ENCODE measurements at places on chromosomes 5 and 9. TPM values are rescaled to one million over a fixed set of nuclear protein-coding genes. Genes with fewer than 3 reads are reported as not detected.

Gene SOX30
- 0.12 TPM for total RNA-seq

Gene NIM1K
- 6.0 TPM for total RNA-seq

Gene IL9
- not detected for total RNA-seq

Gene CMYA5
- total RNA-seq = 2.7 TPM

Gene POU5F2
- total RNA-seq = 1.6 TPM

Gene GDA
- 0.20 TPM for total RNA-seq

Gene CYSTM1
- 85.1 TPM for total RNA-seq

Gene DDX4
- total RNA-seq = not detected

Gene MYO10
- total RNA-seq = 67.0 TPM

Gene GLRA1
- not detected for total RNA-seq

Gene SERF1A
- total RNA-seq = 8.9 TPM

Gene FABP6
- total RNA-seq = not detected

GRCh38 chr5:175861337-175862130, 9.8 kb upstream of the CPLX2 start:
- no peak for DNase-seq

- peak; percentile 34 for DNase-seq
These were observed 3.6 kb upstream of the IL17B start for GRCh38 chr5:149382517-149383220.

DNA sequence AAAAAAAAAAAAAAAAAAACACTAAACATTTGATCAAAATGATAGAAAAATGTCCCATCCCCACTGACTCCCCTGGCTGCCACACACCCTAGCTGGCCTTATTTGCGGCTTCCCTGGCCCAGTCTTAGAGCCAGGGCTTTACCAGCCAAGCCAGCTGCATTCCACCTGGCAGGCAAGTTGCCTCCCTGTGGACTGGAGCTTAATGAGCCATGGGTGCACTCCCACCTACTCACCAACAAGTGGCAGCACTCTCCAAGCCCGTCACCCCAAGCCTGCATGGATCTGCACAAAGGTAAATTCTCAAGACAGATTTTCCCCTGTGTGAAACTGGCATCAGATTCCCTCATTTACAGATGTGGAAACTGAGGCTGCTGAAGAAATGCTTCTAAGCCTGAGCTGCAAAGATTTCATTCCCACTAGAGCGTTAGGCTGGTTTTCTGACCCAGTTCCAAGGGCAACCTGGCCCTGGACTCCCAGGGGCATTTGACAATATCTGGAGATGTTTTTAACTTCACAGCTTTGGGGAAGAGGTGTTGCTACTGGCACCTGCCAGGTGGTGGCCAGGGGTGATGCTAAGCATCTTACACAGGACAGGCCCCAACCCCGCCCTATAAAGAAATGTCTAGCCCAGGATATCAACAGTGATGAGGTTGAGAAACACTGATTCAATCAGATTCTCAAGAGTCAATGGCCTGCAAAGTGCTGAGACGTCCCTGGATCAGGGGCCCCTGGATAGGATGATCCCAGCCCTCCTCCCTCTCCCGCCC, 21.9 kb upstream of the VDAC1 start:
- no peak for DNase-seq

GRCh38 chr9:85743275-85744128, 1.7 kb upstream of the AGTPBP1 start:
- DNase-seq = peak; percentile 82

DNA sequence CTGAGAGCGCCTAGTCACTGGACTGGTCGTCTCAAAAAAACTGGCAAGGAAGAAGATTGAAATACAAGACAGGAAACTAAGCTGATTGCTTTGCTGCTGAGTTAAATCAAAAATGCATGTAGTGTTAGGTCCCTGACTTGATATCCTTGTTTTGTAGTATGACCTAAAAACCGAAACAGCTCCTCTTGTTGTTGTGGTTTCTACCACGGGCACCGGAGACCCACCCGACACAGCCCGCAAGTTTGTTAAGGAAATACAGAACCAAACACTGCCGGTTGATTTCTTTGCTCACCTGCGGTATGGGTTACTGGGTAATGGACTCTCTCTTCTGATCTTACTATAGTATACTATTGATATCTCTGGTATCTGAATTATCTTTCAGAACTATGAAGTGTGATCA, 4.3 kb downstream of the MTRR start:
- DNase-seq = no peak

- peak; percentile 52 for DNase-seq
These were observed 10.7 kb downstream of the ALAD start for GRCh38 chr9:113390192-113390960.

GRCh38 chr9:22682961-22683699, 236.5 kb downstream of the DMRTA1 start:
- DNase-seq = no peak

DNA sequence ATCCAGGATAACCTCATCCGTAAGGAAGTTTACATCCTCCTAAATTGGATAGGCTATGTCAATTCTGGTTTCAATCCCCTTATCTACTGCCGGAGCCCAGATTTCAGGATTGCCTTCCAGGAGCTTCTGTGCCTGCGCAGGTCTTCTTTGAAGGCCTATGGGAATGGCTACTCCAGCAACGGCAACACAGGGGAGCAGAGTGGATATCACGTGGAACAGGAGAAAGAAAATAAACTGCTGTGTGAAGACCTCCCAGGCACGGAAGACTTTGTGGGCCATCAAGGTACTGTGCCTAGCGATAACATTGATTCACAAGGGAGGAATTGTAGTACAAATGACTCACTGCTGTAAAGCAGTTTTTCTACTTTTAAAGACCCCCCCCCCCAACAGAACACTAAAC, 1.3 kb downstream of the ADRB2 start:
- no peak for DNase-seq

- DNase-seq = no peak
These were observed 200.8 kb upstream of the MEF2C start for GRCh38 chr5:89083791-89084190.

- DNase-seq = no peak
These were observed 22.6 kb downstream of the CD180 start for GRCh38 chr5:67173959-67174358.

DNA sequence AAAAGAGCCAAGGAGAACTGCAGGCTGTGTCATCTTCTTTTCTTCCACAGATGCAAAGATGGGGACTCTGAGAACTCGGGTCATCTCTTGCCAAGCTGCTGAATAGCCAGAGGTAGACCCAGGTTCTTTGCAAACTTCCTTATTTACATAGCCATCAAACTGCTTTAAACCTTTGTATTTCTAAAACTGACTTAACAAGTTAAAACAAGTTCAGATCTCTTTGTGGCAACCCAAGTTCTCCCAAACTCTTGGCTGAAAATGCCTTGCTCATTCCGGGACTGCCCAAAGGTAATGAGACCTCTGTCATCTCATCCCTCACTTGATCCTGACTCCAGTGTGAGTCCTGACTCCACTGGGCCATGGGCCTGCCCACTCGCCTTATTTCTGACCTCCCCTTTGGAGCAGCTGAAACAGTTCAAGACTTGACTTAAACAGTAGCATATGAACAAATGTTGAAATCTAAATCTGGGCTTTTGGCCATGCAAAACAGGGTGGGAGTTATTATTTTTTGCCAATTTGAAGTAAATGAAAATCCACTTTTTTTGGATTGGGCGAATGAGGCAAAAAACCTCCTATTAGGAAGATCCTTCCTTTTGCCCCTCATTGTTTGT, 50.6 kb downstream of the FBXL7 start:
- DNase-seq = no peak

DNA sequence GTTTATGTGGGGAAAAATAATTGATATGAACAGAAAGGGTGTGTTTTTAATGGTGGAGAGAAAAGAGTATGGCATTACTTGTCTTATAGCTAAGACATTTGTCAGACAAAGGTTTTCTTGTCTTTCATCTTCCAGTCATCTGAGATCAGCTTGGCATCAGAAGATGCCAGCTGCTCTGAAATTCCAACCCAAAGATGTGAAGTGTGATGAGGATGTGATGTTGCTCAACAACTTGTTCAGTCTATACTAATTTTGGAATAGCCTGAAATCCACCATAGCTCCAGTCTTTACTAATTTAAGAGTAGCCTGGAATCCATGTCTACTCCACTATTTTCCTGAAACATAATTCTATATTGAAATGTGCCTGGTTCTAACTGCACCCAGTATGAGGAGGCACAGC, 182.3 kb downstream of the CFAP90 start:
- no peak for DNase-seq

GRCh38 chr9:14207352-14207995, 106.5 kb downstream of the NFIB start:
- no peak for DNase-seq

DNA sequence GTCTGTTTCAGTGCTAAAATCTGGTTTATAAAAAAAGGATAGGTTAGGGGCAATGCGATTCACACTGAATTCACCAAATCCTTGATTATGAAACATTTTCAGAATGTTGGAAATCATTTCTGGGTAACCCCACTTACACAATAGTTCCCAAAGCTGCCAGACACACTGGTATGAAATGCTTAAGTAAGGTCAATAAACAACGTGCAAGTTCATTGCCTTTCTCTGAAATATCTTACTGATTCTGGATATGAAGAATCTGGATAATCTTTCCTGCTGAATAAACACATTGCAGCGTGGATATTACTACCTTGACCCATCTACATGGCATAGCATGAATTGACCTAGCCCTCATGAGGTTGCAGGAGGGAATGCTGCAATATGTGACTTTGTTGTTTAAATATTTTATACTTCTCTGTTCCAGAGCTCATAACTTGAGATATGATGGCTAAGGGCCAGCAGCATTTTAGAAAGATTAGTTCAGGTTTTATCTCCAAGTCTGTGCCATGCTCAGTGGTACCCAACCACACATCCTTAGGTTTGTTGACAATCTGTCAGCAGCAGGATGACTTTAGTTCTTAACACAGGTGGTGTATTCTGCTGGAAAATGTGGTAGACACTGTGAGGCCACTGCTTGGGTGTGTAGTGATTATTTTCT, 121.0 kb downstream of the NREP start:
- no peak for DNase-seq

DNA sequence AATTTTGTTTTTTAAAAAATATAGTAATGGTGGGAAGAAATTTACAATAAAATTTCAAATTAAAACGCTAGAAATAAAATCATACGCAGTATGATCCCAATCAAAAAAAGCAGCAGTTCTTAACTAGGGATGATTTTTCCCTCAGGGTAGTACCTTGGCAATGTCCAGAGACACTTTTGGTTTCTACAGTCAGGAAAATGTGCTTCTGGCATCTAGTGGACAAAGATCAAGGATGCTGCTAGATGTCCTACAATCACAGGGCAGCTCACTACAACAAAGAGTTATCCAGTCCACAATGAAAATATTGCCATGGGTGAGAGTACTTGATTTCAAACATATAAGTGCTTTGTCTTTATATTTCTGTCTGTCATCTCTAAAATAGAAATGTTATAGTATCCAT, 400.2 kb upstream of the SGCD start:
- no peak for DNase-seq

GRCh38 chr5:14720236-14720923, 55.9 kb downstream of the OTULIN start:
- DNase-seq = no peak

- no peak for DNase-seq
These were observed 184.4 kb upstream of the EFNA5 start for GRCh38 chr5:107855171-107855570.

- no peak for DNase-seq
These were observed 921.8 kb downstream of the NR2F1-AS1 start for GRCh38 chr5:92659246-92659645.

GRCh38 chr5:54932789-54933188, 52.6 kb downstream of the ESM1 start:
- no peak for DNase-seq

DNA sequence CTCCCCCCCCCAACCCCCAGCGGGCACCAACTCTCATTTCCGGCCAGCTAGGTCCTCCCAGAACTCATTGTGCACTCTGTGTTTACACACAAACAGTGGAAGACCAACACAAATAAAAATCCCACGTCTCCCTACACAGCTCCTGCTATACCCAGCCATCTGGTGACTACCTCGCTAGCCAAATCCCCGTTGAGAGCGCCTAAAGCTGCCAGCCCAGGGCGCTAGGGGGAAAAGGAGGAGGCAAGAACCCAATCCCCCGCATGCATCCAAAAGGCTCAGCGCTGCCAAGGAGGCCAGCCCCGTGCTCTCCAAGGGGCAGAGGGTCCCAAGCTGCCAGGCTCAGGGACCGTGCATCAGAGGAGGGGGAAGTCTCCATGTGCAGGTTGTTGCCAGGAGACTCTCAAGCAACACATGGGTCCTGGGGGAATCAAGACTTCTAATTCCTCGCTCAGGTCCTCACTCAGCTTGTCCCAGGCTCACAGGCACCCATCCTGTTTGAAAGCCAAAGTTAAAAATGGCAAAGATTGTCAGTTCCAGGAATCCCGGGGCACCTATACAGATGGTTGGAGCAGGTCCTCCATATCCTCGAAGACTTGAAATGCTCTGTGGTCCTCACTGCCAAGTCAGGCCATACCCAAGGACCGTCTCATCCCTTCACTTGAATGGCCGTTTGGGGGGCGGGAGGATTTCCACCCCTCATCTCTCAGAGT, 2.7 kb downstream of the ASTN2 start:
- DNase-seq = no peak

GRCh38 chr5:87524217-87524616, 111.5 kb upstream of the CCNH start:
- no peak for DNase-seq

DNA sequence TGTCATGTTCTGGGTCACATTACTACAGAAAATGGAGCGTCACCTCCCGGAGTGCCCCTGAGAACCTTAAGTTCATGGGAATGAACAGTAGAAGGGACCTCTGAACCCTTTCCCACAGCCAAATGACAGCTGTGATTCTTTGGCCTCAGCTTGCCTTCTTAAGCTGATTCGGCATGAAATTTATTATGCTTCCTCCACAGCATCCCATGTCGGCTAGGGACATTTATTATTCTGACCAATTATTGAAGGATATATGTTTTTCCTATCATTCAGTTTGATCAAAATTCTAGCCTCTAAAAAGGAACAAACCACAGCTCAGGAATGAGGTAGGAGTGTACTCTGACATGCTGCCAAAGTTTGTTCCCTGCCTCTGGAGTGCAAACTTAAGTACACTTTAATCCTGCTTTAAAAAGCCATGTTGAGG, 440.6 kb downstream of the CETN3 start:
- no peak for DNase-seq

DNA sequence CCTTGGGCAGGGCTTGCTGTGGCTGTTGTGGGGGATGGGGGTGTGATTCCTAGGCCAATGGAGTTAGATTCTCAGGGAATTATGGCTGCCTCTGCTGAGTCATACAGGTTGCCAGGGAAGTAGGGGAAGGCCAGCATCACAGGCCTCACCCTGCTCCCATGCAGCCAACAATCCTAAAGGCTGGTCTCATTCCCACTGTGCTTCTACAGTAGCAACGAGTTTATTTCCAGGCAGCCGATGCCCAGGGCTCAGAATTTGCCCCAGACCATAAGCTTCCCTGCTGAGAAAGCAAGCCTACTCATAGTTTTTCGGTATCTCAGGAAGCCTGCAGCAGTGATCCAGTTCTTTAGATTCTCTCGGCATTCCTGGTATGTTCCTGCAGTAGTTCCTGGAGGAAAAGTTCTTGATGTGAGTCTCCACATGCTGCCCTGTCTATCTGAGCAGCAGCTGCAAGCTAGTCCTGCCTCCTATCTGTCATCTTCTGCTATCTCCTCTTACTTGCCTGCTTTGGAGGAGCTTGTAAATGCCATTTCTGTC, 59.3 kb upstream of the SELENOP start:
- no peak for DNase-seq
